ENCODE measurements at places on chromosomes 12 and 14.

DNA sequence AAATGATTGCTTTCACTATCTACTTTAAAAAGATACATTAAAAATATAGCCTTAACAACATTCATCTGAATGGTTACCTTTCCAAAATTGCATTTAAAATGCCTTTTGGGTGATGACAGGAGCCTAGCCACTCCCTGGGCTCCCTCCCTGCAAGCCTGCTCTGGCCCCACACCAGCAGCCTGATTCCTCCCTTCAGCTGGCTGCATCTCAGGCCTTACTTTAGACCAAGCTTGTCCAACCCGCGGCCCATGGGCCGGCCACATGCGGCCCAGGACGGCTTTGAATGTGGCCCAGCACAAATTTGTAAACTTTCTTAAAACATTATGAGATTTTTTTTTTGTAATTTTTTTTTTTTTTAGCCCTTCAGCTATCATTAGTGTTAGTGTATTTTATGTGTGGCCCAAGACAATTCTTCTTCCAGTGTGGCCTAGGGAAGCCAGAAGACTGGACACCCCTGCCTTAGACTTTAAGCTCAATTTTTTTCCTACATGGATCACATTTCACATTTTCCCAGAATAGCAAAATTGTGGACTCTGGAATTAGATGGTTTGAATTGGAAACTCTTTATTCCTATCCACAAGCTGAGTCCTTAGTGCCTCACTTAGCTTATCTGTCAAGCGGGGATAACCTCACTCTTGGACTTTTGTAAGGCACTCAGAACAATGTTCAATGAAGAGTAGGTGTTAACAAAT lies 124.4 kb downstream of the MYRFL start:
- no peak for DNase-seq

- no peak for DNase-seq
Measured at GRCh38 chr14:38882533-38882932, 220.5 kb downstream of the SEC23A start.

GRCh38 chr14:83991666-83992065 lies 1538.3 kb upstream of the FLRT2 start:
- no peak for DNase-seq

- no peak for DNase-seq
Measured at GRCh38 chr12:75662511-75663159, 151.2 kb upstream of the KRR1 start.

- no peak for DNase-seq
Measured at GRCh38 chr14:43479596-43480195, 1027.4 kb downstream of the FSCB start.

- DNase-seq, result no peak
Measured at GRCh38 chr14:90850487-90850886, 34.3 kb upstream of the TTC7B start.

All from substantia nigra (tissue), 51 donors.